ENCODE measurements at places on chromosomes 3 and 15.

- DNase-seq = no peak
These were observed 125.0 kb upstream of the PLXNA1 start for GRCh38 chr3:126857928-126858327.

GRCh38 chr15:58284293-58284692 is 146.1 kb downstream of the AQP9 start:
- no peak for DNase-seq

GRCh38 chr3:21526461-21526860 is 224.5 kb downstream of the ZNF385D start:
- no peak for DNase-seq

- DNase-seq = no peak
These were observed 124.5 kb downstream of the ECT2 start for GRCh38 chr3:172875039-172875438.

GRCh38 chr3:174715386-174715785 is 143.7 kb upstream of the NAALADL2 start:
- DNase-seq = no peak

DNA sequence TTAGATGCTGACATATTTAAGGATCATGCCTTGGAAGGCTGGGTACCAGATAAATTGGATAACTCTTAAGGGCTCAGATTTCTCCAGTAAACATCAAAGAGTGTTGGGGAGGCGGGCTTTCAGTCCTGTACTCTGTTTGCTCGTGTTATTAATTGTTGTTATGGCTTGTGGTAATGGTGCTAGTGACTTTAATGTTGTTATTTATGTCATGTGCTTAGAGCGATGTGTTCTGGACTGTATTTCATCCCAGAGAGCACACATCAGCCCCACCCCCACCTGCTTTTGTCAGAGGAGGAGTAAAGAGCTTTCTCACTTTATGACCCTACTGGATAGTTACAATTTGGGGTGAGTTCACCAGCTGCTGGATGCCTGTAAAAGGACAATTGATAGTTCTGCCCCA is 386.3 kb downstream of the EPHB1 start:
- DNase-seq = no peak

DNA sequence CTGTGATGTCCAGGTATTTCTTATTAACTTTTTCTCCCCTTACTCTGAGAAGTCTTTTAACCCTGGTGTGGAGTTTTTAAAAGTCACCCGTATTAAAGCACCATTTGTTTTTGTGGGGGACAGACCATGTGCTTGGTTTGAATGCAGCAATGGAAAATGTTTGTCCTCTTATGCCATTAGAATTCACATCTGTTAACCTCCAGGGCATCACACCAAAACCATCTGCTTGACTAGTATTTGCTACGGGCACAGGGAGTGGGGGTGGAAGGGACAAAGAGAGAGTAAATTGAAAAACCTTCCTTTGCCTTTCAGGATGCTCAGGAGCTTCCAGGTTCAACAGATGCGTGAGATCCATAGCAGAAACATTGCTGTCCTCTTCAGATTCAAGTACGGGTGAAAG is 61.4 kb upstream of the GOLGA8B start:
- DNase-seq = no peak

- DNase-seq = no peak
These were observed 150.7 kb upstream of the TLE3 start for GRCh38 chr15:70248116-70249025.

GRCh38 chr3:100117093-100117492 is 2.8 kb upstream of the FILIP1L start:
- DNase-seq = no peak

- no peak for DNase-seq
These were observed 603.7 kb upstream of the ALCAM start for GRCh38 chr3:104763007-104763406.

DNA sequence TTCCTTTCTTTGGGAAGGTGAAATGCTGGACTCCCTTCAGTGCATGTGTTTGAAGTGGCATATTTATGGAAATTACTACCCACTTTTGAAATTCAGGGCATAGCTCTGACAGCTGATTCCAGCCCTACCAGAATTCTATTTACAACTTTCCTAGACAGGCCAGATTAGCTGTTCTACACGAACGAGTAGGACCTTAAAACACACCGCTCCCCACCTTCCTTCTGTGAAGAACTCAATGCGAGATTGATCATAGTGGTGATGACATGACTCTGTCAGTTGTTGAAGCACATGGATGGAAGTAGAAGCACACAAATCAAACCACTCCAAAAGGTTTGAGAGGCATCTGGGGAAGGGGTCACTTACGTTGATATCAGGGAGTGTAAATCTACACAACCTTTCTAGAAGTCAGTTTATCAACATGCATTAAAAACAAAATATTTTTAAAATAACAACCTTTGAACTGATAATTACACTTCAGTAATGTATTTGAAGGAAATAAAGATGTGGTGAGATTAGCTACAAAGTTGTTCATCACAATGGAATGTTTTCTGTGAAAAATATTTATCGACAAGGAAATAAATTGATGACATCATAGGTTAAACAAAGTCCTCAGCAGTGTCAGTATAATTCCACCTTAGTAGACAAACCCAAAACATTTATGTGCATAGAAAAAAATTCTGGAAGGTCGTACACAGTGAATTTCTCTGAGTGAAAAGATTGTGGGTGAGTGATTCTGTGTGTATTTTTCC is 29.8 kb downstream of the RARB start:
- no peak for DNase-seq

DNA sequence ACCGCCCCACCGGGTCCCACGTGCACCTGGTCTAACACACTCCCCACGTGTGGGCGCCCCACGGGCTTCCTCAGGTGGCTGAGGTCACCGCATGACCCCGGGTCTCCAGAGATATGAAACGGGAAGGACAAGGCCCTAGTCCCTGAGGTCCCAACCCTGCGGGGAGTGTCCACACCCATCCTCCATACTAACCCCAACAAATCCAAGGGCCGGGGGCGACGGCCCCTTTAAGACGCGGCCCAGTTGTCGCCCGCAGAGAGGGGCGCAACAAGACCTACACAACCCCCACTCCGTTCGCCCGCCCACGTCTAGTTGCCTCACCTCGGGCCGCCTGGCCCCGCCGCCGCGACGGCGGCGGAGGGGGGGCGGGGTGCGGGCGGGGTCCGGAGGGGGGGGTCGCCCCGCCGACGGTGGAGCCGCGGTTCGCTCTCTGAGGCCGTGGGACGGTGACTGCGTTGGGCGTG is 396 bp downstream of the INO80 start:
- DNase-seq = peak; percentile 32

DNA sequence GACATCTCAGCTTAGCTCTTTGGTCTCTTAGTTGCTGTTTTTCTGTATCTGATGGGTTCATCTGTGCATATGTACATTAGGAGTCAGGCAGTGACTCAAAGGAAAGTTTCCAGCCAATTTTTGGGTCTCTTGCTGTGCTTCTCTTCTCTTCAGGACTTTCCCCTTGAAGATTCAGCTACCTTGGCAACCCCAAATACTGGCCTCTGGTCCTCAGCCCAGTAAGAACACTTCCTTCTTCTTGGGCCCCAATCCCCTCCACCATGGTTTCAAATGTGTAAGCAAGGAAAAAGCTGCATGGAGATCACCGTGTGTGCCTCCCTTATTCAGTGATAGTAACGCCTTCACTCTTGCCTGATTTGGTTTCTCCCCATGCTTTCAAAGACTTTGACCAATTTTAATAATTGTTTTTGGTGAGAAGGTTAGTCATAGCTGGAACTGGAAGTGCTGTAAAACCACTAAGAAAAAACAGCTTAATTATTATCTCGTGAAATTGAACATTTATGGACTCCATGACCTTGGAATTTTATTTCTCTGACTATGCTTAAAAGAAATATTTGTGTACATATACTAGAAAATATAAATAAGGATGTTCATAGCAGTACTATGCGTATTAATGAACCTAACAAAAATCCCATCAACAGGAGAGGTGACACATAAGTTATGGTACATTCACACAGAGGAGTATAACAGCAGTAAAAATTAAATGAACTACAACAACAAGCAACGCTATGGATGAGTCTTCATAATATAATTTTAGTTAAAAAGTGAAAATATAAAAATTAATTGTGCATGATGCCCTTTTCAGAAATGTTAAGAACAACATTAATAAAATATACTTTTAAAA is 125.3 kb upstream of the BCL6 start:
- DNase-seq = no peak

DNA sequence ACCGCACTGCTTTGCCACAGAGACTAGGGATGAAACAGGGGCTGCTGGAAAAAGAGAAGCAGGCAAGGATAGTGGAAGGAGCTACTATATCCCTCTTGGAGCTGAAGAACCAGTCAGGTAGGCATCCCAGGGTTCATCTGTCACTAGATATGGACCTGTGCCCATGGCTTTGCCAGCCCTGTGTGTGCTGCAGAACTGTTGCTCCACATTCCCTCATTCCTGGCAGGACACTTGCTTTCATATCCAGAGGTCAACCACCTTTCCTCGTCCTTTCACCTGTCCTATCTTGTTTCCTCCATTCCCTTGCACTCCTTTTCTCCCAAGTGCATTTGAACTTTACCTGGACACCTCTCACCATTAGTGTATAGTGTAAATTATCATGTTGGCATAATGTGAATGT is 12.0 kb downstream of the SNRK start:
- no peak for DNase-seq

DNA sequence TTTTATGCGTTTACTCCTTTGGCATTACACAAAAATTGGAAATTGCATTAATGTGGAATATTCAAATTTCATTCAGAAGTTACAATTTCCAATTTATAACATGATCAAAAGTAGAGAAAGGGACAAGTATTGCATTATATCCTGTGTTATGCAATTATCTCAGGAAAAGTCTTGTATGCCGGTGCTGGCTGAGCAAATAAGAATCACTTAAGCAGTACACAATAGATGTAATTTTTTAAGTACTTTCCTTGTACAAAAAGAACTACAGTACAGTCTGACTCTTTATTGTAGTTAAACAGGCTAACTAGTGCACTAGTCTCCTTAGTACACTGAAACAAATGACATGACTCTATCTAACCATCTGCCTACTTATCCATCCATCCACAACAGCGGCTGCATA is 493.2 kb upstream of the KCNMB2 start:
- no peak for DNase-seq

- DNase-seq = no peak
These were observed 290.8 kb downstream of the MCTP2 start for GRCh38 chr15:94522125-94522524.

GRCh38 chr3:8436661-8437287 is 64.8 kb upstream of the LMCD1 start:
- no peak for DNase-seq

DNA sequence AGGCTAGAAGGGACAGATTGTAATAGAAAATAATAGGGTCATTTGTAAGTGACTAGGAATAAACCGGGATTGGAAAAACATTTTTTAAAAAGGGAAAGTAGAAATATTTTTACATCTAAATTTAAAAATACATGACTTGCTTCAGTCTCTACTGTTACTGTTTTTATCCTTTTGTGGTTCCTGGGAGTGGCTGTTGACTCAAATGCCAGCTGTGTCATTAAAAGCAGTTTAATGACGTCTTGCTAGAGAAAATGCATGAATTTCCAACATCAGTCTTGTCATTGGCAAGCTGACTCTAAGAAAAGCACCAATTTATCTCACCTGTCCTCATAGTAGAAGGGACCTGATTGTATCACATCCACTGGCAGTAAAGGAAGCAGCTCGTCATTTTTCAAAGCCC is 16.7 kb upstream of the LCMT2 start:
- DNase-seq = no peak

- no peak for DNase-seq
These were observed 136.7 kb downstream of the AQP9 start for GRCh38 chr15:58274885-58275284.

- no peak for DNase-seq
These were observed 529.3 kb downstream of the MECOM start for GRCh38 chr3:169134194-169134593.

DNA sequence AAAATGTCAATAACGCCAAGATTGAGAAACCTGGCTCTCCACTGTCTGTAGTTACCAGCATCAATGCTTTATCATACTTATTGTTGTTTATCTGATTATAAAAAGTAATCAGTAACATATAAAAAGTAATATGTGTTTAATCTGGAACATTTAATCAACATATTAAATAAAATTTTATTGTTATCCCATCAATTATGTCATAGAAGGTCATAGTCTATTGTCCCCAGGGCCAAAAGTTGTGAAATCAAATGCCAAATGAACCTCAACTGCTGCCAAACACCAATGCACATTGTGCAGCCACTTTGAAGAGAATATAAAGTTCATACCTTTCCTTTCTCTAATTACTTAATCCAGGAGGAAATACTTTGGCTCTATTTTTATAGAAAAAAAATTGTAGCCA is 106.6 kb downstream of the EOMES start:
- DNase-seq = no peak

GRCh38 chr15:67792250-67792942 is 32.9 kb upstream of the SKOR1 start:
- DNase-seq = no peak

GRCh38 chr3:29591579-29591978 is 310.7 kb downstream of the RBMS3 start:
- DNase-seq = no peak

GRCh38 chr3:196793246-196793645 is 53.6 kb downstream of the PAK2 start:
- DNase-seq = no peak

DNA sequence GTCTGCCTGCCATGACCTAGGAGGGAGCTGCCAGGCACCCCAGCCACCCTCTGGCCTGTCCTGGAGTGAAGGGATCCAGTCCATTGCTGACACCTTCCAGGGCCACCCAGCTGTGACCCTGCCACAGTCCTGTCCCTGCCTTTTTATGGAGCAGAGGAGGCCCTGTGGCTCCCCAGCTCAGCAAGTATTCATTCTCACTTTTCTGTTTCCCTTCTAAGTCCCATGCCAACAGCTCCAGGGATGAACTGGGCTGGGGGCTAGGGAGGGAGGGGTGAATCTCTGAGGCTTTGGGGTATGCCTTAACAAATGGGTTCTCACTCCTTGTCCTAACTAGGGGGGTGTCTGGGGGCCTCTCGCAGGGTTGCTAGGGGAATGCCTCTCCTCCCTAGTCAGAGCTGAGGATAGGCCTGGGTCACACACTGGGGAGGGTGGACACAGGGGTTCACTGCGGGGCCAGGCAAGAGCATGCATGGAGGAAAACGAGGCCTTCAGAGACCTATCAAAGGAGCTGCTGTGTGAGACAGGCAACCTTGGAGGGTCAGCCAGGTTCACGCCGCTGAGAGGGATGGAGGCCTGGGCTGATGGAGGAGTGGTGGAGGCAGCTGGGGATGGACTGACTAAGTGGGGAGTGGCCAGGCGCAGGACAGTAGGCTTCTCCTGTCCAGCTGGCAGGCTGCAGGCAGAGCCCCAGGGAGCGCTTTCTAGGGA is 31.8 kb downstream of the EPHB3 start:
- no peak for DNase-seq

DNA sequence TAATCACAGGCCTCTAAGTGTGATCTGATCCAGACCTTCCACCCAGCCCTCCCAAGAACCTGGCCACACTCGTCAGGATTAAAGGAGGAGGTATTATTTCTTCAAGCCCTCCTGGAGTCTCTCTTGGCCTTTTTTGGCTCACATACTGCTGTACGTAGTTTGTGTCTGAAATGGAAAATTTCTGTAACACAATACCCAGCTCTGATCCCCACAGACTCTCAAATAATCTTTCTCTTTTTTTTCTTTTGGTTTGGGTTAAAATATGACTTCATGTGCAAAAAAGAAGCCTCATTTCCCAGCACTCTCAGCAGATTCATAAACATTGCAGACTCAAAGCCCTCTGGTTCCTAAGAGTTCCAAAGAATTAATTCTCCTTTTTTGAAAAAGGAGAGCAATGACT is 96.5 kb upstream of the PHLDB2 start:
- no peak for DNase-seq

- peak; percentile 37 for DNase-seq
These were observed 2.2 kb downstream of the IGF1R start for GRCh38 chr15:98650417-98651035.
